ENCODE measurements at places on chromosomes 13 and 19.

DNA sequence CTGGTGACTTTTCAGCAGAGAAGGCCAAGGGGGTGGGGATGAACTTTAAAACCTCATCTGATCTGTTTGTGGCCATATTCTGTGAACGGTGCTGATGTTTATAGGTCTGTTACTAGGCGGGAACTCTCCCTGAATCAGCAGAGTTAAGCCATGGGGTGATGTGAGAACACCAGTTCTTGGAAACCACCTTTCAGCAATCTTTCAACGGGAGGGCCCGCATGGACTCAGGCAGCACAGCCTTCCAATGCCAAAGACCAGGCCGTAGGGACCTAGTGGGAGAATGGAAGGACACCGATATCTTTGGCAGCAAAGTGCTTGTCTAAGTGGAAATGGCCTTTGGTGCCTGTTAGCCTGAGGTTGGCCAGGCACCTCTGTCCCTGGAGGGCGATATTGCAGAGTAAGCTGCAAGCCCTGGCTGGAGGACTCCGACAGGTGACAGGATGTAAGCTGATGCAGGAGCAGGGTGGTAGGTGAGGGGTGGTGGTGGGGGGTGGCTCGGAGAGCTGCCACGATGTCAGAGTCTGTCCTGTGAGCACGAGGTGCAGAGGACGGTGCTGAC lies 57.0 kb downstream of the ERCC5 start:
- DNase-seq, result no peak

- DNase-seq, result no peak
These were observed 72.3 kb downstream of the C1QTNF9 start for GRCh38 chr13:24381541-24382265.

DNA sequence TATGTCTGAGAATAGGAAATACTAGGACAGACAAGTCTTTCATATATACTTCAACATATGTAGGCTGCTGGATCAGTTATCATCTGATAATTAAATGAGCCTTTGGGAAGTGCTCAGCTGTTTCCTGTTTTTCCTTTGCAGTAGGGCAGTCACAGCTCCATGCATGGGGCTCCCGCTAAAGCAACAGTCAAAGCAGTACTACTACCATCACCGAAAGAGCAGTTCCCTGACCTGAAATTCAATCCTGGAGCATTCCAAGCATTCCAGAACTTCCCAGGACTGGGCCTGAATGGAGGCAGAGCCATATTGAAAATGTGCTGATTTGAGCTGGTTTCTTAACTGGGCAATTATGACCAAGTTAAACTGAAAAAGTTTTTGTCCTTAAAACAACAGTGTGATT lies 20.5 kb downstream of the MICU2 start:
- DNase-seq, result no peak

DNA sequence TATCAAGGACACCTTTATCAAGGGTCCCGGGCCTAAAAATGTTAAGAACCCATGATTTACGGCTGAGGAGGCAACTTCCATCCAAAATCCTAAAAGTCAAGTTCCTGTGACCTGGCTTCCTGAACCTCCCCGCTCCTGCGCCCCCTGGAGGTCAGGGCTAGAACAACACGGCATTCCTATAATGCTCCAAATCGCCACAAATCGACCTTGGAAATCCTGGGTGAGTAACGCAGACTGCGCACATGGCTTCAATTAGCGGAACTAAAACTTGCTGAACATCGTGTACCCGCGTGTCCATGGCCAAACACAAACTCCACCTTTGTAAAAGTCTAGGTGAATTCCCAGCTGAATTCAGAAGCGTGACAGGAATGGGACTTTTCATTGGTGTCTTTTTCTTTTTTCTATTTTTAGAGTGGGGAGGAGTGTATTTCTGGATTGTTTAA lies 4.3 kb upstream of the C5AR1 start:
- peak; percentile 93 for DNase-seq
